ENCODE measurements at places on chromosomes 6 and 20. TPM values are rescaled to one million over a fixed set of nuclear protein-coding genes. Genes with fewer than 3 reads are reported as not detected.
A peak's percentile ranks its signal among the peaks of the same experiment; 100 is the strongest.

DNA sequence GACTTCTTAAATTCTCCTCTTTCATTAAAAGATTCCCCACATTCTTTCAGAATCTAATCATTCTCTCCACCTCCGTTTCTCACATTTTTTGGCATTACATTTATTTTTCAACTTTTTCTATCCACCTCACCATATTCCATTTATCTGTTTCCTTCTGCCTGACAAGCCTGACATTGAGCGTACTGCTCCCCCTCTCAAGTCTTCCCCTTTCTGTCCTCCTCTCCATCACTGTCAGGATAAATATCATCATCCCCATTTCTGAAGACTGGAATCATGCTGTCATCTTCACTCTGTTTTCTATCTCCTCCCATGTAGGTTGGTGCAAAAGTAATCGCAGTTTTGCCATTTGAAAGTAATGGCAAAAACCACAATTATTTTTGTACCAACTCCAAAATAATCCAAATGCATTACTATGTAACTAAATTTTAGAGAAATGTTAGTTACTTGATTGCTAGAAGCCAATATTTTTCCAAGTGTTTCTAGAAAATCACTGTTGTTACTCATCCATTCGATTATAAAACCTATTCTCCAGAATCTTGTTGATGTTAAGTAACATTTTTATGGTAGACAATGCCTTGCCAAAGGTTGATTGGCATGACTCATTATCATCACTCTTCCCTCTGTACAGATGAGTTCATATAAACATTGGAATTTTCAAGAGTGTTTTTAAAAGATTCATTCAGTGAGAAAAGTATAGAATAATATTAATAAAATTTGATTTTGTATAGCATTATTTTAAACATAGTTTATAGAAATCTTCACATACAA is 292.3 kb upstream of the RNF217 start:
- H3K27me3 ChIP-seq = no peaks in the 10 kb centered on the region
- no peak overlapping the region for H3K4me3 ChIP-seq
- no peak for DNase-seq
- no peaks in the 10 kb centered on the region for H3K4me1 ChIP-seq
- H3K27ac ChIP-seq = no peak overlapping the region
- H3K36me3 ChIP-seq = no peaks in the 10 kb centered on the region

- no peak overlapping the region for H3K4me3 ChIP-seq
- H3K36me3 ChIP-seq = no peaks in the 10 kb centered on the region
- no peak overlapping the region for H3K27ac ChIP-seq
- H3K4me1 ChIP-seq = peaks cover 14% of the 10 kb centered on the region
Measured at GRCh38 chr6:3247255-3248146, 11.2 kb upstream of the PSMG4 start.

- H3K4me1 ChIP-seq = no peaks in the 10 kb centered on the region
- H3K27me3 ChIP-seq = peaks cover 19% of the 10 kb centered on the region
- DNase-seq = no peak
Measured at GRCh38 chr20:34150306-34151000, 38.4 kb upstream of the EIF2S2 start.

GGTLC1 gene
- total RNA-seq = not detected

- H3K36me3 ChIP-seq = no peaks in the 10 kb centered on the region
- H3K4me1 ChIP-seq = no peaks in the 10 kb centered on the region
- no peak for DNase-seq
Measured at GRCh38 chr20:64242797-64243475, 12.6 kb upstream of the PCMTD2 start.

DNA sequence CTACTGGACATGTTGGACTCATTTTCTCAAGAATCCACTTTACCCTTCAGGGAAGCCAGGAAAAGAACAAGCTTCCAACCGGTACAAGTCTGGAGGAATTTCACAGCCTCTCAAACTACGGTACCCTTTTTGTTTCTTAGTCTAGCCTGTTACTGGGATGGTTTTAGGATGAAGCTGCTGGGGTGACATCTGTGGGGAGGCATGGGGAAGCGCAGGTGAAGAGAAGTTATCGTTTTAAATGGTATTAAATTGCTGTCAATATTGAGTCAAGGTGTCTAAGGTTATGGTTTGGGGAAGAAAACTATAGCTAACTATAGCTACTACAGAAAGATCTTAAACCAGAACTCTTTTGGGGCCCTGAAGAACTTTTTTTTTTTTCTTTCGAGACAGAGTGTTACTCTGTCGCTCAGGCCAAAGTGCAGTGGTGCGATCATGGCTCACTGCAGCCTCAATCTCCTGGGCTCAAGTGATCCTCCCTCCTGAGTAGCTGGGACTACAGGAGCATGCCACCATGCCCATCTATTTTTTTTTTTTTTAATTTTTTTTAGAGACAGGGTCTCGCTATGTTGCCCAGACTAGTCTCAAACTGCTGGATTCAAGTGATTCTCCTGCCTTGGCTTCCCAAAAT is 128.7 kb downstream of the RIN2 start:
- no peak overlapping the region for H3K27ac ChIP-seq
- H3K27me3 ChIP-seq = peaks cover 17% of the 10 kb centered on the region
- no peak overlapping the region for H3K4me3 ChIP-seq
- H3K4me1 ChIP-seq = no peaks in the 10 kb centered on the region
- H3K36me3 ChIP-seq = no peaks in the 10 kb centered on the region

- DNase-seq = peak; percentile 19
- H3K4me1 ChIP-seq = no peaks in the 10 kb centered on the region
- H3K27me3 ChIP-seq = no peaks in the 10 kb centered on the region
Measured at GRCh38 chr20:10090588-10091166, 55.9 kb downstream of the ANKEF1 start.

KCNQ2 gene
- not detected for total RNA-seq

GRCh38 chr20:18414140-18414539 is 52.7 kb downstream of the DZANK1 start:
- no peak overlapping the region for H3K4me3 ChIP-seq
- peaks cover 9% of the 10 kb centered on the region for H3K4me1 ChIP-seq
- H3K27me3 ChIP-seq = no peaks in the 10 kb centered on the region

DNA sequence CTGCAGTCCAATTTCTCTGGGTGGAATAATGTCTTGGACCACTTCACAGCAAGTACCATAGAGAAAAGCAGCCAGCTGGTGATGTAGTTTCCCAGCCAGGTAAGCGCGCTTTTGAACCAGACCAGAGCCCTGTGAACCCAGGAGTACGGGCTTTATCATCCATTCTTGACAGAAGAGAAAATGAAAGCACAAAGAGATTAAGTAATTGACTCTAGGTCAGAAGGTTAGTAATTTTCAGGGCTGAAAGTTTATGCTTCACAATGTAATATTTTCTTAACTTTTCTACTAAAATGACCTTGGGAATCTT is 7.1 kb upstream of the UST start:
- H3K4me3 ChIP-seq = no peak overlapping the region
- peaks cover 6% of the 10 kb centered on the region for H3K4me1 ChIP-seq
- no peaks in the 10 kb centered on the region for H3K36me3 ChIP-seq
- H3K27me3 ChIP-seq = peaks cover 22% of the 10 kb centered on the region
- no peak for DNase-seq

GRCh38 chr20:1242099-1242498 is 16.3 kb downstream of the RAD21L1 start:
- H3K4me3 ChIP-seq = no peak overlapping the region
- peaks cover 3% of the 10 kb centered on the region for H3K4me1 ChIP-seq
- peaks cover 26% of the 10 kb centered on the region for H3K27me3 ChIP-seq
- no peak for DNase-seq
- H3K27ac ChIP-seq = no peak overlapping the region

GRCh38 chr6:25939593-25939992 is 9.1 kb upstream of the SLC17A2 start:
- no peak overlapping the region for H3K4me3 ChIP-seq
- H3K36me3 ChIP-seq = no peaks in the 10 kb centered on the region
- H3K4me1 ChIP-seq = peaks cover 6% of the 10 kb centered on the region
- H3K27me3 ChIP-seq = no peaks in the 10 kb centered on the region
- H3K27ac ChIP-seq = no peak overlapping the region
- DNase-seq = no peak

DNA sequence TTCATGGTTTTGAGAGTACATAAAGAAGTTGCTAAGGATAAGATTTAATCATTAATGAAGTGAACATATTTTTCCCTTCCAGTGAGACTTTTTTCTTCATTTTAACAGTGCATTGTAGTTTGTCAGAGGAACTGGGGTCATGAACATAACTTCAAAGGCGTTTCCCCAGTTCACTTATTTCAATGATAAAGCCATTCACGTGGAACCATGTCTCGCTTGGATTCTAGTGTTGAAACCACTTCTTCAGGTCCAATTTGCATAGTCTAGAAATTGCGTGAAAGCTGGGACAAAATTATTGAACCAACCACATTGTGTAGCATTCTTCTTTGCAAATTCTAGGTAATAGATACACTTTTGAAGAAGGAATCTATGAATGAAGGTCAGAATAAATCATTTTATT is 197.0 kb downstream of the CLIC5 start:
- H3K27me3 ChIP-seq = no peaks in the 10 kb centered on the region
- peaks cover 12% of the 10 kb centered on the region for H3K36me3 ChIP-seq
- peaks cover 44% of the 10 kb centered on the region for H3K4me1 ChIP-seq

GRCh38 chr6:39166912-39167290 is 51.9 kb upstream of the SAYSD1 start:
- no peak overlapping the region for H3K4me3 ChIP-seq
- no peaks in the 10 kb centered on the region for H3K27me3 ChIP-seq
- H3K4me1 ChIP-seq = peaks cover 5% of the 10 kb centered on the region
- DNase-seq = no peak

DNA sequence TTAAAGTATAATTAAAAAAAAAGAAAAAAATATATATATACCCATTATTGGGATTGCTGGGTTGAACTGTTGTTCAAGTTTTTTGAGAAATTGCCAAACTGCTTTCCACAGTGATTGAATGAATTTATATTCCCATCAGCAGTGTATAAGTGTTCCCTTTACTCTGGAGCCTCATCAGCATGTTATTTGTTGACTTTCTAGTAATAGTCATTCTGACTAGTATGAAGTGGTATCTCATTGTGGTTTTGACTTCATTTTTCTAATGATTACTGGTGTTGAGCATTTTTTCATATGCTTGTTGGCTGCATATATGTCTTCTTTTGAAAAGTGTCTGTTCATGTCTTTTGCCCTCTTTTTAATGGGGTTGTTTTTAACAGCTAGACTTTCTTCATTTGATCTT is 1260.8 kb upstream of the GJE1 start:
- H3K27me3 ChIP-seq = no peaks in the 10 kb centered on the region
- H3K4me1 ChIP-seq = no peaks in the 10 kb centered on the region
- no peak overlapping the region for H3K27ac ChIP-seq

DNA sequence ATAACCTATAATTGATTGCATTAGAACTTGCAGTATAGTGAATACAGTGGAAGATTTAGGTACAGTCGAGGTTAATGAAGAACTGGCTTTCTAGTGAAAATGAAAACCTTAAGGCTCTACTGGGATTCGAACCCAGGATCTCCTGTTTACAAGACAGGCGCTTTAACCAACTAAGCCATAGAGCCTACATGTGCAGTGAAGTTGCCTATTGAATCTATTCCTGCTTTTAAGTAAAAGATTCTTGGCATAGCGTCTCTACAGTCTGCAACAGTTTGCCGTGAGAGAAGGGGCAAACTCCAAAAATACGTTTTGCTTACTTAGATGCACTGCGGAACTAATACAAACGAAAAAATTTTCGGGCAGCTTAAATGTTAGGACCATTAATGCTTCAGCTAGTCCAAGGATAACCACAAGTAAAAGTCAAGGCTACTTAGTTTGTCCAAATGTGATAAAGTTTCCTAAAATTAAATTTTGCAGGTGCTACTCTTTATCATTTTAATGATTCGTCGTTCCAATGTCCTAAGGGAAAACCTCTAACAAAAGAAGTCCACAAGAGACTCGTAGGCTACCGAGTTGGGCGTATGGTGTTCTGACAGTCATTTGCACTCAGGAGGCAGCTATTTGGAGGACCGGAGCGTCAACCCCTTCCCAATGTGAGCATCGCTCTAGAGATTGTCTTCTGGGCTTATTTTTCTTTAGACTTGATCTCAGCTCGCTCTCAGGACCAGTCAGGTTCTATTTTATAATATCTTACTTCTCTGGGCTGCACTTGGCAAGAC is 31.3 kb upstream of the ZSCAN23 start:
- H3K36me3 ChIP-seq = no peaks in the 10 kb centered on the region
- peaks cover 6% of the 10 kb centered on the region for H3K4me1 ChIP-seq
- H3K4me3 ChIP-seq = peak overlapping the region; percentile 23
- H3K27ac ChIP-seq = no peak overlapping the region
- no peak for DNase-seq

GRCh38 chr20:10504994-10505730 is 70.1 kb downstream of the SLX4IP start:
- no peak for DNase-seq
- peaks cover 35% of the 10 kb centered on the region for H3K4me1 ChIP-seq
- H3K36me3 ChIP-seq = no peaks in the 10 kb centered on the region
- H3K27ac ChIP-seq = no peak overlapping the region

GRCh38 chr6:473768-474452 is 82.4 kb downstream of the IRF4 start:
- H3K27me3 ChIP-seq = peaks cover 45% of the 10 kb centered on the region
- no peak overlapping the region for H3K27ac ChIP-seq
- peaks cover 56% of the 10 kb centered on the region for H3K4me1 ChIP-seq
- H3K4me3 ChIP-seq = no peak overlapping the region
- H3K36me3 ChIP-seq = no peaks in the 10 kb centered on the region

GRCh38 chr6:14472986-14473337 is 355.4 kb downstream of the CD83 start:
- H3K4me1 ChIP-seq = no peaks in the 10 kb centered on the region
- no peak overlapping the region for H3K4me3 ChIP-seq
- peaks cover 12% of the 10 kb centered on the region for H3K36me3 ChIP-seq
- DNase-seq = no peak
- no peak overlapping the region for H3K27ac ChIP-seq

GTF3C6 gene
- total RNA-seq = 83.2 TPM

GPLD1 gene
- total RNA-seq = 0.18 TPM

DNA sequence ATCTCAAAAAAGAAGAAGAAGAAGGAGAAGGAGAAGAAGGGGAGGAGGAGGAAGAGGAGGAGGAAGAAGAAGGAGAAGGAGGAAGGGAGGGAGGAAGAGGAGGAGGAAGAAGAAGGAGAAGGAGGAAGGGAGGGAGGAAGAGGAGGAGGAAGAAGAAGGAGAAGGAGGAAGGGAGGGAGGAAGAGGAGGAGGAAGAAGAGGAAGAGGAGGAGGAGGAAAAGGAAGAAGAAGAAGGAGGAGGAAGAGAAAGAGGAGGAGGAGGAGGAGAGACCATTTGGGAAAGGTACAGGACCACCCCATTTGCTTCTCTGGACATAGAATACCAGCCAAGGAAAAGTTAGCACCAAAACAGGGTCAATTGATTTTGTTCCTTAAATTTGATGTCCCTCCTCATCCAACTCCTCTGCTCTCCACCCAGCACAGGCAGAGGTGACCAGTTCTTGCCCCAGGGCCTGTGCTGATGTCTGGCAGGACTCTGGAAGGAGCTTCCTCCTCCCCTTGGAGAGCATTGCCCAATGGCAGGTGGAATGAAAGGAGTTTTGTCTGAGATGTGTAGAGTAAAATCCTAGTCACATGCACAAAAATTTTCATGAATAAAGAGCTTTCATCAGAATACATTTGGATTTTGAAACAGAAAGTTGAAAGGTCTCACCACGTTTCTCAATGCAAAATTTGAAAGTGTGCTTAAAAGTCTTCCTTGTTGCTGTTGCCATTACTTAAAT is 182.9 kb downstream of the LY86 start:
- H3K27me3 ChIP-seq = peaks cover 24% of the 10 kb centered on the region
- H3K4me1 ChIP-seq = no peaks in the 10 kb centered on the region
- no peak overlapping the region for H3K4me3 ChIP-seq
- no peaks in the 10 kb centered on the region for H3K36me3 ChIP-seq
- H3K27ac ChIP-seq = no peak overlapping the region

- peaks cover 34% of the 10 kb centered on the region for H3K4me1 ChIP-seq
- peak overlapping the region; percentile 75 for H3K4me3 ChIP-seq
- no peak overlapping the region for H3K27ac ChIP-seq
- no peak for DNase-seq
- H3K36me3 ChIP-seq = peaks cover 17% of the 10 kb centered on the region
- no peaks in the 10 kb centered on the region for H3K27me3 ChIP-seq
Measured at GRCh38 chr6:149646599-149646998, 1.9 kb downstream of the KATNA1 start.

- H3K27me3 ChIP-seq = peaks cover 11% of the 10 kb centered on the region
- no peaks in the 10 kb centered on the region for H3K4me1 ChIP-seq
- no peak overlapping the region for H3K4me3 ChIP-seq
Measured at GRCh38 chr6:133827766-133828165, 61.1 kb upstream of the TCF21 start.
